Fibroblast of skin of left biceps (primary cell): ENCODE measurements at places on chromosomes 6 and 20.

- DNase-seq: no peak
Measured at GRCh38 chr6:166417285-166417691, 34.5 kb upstream of the MPC1 start.

DNA sequence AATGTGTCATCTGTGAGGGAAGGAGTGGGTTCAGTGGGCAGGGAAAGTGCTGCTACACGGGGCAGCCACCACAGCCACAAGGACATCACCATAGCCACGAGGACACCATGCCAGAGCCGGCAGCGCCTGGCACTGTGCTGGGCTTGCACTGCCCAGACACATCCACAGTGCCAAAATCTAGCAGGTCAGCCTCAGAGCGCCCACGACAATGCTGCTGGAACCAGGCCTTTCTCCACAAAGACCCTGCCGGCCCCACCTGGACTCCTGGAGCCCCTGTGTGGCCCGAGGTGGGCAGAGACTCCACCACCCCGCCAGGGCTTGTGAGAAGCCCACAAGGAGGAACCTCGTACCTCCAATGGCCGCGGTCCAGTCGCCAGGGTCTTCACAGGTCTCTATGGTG lies 18.6 kb upstream of the HELZ2 start:
- no peak for DNase-seq

- DNase-seq: peak; percentile 3
Measured at GRCh38 chr6:100719883-100720682, 161.0 kb downstream of the ASCC3 start.

DNA sequence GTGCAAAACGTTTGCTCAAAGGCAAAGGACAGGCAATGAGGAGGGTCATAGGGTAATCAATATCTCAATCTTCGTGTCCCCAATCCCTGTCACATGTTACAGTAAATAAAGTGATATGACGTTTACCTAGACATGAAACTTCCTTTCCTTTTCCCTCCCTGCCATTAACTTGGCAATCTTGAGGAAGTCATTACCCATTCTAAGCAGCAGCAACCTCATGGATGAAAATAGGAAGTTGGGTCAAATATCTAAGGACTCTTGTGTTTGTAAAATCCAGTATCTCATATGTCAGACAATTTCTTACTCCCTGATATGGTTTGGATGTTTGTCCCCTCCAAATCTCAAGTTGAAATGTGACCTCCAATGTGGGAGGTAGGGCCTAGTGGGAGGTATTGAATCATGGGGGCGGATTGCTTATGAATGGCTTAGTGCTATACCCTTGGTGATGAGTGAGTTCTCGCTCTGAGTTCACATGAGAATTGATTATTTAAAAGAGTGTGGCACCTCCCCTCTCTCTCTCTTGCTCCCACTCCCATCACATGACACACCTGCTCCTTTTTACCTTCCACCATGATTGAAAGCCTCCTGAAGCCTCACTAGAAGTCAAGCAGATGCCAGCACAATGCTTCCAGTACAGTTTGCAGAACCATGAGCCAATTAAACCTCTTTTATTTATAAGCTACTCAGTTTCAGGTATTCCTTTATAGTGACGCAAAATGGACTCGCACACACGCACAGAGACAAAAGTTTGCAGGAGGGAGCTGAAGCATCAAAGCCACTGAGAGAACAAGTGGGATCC lies 545.9 kb upstream of the JARID2 start:
- DNase-seq: no peak

DNA sequence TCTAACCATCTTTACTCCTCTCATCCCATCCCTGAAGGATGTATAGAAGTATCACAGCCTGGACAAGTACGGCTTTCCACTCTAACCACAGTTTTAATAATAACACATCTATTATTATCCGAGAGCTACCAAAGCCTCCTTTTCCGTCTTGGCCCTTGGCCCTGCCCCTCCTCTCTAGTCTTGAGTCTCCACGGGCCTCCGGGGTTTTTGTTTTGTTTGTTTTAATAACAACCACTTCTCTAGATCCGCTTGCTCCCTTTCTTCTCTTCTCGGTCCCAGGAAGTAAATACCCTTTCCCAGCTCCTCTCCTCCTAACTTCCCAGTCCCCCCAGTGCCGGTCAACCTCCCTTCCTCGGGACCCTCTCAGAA lies 661 bp downstream of the LCA5 start:
- no peak for DNase-seq

- DNase-seq: no peak
Measured at GRCh38 chr20:40414843-40415615, 274.0 kb downstream of the MAFB start.

DNA sequence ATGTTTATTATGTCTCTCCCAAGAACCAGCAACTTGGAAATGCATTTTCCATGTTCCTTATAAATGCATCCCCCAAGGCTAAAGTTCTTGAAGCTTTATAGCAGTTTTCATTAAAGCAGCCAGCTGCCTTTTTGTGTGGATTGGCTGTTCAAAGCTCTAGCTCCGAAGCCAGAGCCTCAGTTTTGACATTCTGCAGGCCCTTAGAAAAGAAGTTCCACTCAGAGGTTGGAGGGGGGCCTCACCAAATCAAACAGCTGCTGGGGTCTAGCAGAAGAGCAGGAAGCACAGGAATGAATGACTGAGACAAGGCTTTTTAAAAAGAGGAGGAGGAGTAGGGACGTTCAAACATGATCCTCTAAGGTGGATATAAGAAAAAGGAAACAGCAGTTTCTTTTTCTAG lies 4.2 kb upstream of the POU3F2 start:
- DNase-seq: no peak

DNA sequence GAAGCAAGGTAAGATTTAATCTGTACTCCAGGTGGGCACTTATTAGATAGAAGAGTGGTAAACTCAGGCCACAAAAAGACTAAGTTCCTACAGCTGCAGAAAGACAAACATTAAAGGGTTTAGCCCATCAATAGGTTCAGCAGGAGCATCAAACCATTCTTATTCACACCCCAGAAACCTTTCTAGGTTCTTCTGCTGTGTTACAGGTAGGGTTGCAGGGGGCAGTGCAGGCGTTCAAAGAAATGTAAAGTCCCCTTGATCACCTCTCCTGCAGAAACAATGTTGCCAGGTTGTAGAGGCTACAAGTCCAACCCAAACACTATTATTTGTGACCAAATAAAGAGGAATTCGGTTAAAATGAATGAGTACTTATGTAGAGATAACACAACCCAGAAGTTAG lies 31.8 kb downstream of the PHACTR1 start:
- DNase-seq: no peak

GRCh38 chr6:106162921-106163320 lies 76.8 kb downstream of the PRDM1 start:
- no peak for DNase-seq

GRCh38 chr6:124868481-124868880 lies 93.8 kb upstream of the RNF217 start:
- DNase-seq: no peak

DNA sequence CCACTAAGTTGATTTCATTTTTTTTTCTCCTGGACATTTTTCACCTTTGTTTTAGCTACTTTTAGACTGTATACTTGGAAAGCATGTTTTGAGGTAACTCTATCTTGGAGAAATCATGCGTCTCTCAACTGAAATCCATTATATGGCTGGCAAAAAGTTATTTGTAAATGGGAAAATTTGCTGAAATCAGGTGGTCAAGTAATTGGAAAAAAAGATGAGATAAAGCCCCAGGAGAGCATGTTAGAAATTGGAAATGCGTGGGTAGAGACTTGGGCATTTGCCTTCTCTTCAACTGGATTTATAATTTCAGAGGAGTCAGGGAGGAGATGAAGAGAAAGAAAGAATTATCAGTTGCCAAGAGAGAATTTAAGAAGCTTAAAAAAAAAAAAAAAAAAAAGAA lies 217.1 kb upstream of the MAP3K7 start:
- DNase-seq: no peak

DNA sequence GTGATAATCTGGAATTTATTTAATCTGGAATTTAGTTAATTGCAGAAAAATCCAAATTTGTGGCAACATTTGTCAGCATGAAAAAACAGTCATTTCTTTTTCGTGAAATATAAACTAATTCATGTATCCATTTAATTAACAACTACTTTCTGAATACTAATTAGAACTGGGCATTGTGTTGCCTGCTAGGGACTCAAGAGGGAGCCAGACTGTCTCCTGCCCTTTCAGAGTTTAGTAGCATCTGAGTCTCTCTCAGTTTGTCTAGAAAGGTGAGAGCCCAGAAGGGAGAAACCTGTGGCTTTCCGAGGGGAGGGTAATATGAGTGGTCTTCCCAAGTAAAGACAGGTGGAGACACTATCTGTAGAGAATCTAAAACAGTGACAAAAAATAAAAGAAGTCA lies 210.9 kb upstream of the HDDC2 start:
- DNase-seq: no peak
